ENCODE measurements at places on chromosomes 2 and 18. TPM values are rescaled to one million over a fixed set of nuclear protein-coding genes. Genes with fewer than 3 reads are reported as not detected.
A peak's percentile ranks its signal among the peaks of the same experiment; 100 is the strongest.

DNA sequence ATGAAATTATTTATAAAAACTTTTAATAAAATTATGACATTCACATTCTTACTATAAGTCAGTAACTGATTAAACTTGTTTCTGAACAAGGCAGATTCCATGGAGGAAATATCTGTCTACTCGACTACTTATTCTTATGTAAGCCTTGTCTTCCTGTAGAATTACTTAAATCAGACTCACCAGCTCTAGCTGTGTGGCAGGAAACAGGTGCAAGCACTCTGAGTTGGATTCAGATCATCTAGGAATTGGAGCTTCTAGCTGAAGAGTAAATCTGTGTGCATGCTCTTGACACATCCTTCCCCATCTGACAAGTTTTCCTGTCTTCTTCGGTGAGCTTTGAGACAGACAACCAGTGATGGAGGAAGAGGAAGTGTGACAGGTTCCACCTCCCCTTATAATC lies 284.7 kb downstream of the TRIB2 start:
- H3K27me3 ChIP-seq: no peaks in the 10 kb centered on the region
- no peak for DNase-seq
- H3K4me3 ChIP-seq: no peak overlapping the region
- no peak overlapping the region for H3K27ac ChIP-seq
- no peaks in the 10 kb centered on the region for H3K36me3 ChIP-seq
- no peaks in the 10 kb centered on the region for H3K4me1 ChIP-seq

The NEB gene
- 7.3 TPM for total RNA-seq

DNA sequence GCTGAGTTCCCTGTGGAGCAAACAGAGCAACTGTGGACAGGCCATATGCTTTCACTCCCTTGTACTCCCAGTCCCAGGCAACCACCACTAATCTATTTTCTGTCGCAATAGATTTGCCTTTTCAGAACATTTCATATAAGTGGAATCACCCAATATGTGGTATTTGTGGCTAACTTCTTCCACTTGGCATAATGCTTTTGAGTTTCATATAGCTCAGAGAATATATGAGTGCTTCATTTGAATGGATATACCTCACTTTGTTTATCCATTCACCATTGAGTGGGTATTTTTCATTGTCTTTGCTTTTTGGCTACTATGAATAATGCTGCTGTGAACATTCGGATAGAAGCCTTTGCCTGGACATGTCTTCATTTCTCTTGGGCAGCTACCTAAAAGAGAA lies 151.9 kb downstream of the CERS6 start:
- no peaks in the 10 kb centered on the region for H3K4me1 ChIP-seq
- H3K27ac ChIP-seq: no peak overlapping the region
- H3K4me3 ChIP-seq: no peak overlapping the region
- no peaks in the 10 kb centered on the region for H3K36me3 ChIP-seq

- no peak for DNase-seq
- H3K4me1 ChIP-seq: no peaks in the 10 kb centered on the region
- no peak overlapping the region for H3K27ac ChIP-seq
- no peaks in the 10 kb centered on the region for H3K27me3 ChIP-seq
- H3K4me3 ChIP-seq: no peak overlapping the region
- H3K36me3 ChIP-seq: no peaks in the 10 kb centered on the region
These were observed 115.1 kb downstream of the NAB1 start for GRCh38 chr2:190763901-190764514.

DNA sequence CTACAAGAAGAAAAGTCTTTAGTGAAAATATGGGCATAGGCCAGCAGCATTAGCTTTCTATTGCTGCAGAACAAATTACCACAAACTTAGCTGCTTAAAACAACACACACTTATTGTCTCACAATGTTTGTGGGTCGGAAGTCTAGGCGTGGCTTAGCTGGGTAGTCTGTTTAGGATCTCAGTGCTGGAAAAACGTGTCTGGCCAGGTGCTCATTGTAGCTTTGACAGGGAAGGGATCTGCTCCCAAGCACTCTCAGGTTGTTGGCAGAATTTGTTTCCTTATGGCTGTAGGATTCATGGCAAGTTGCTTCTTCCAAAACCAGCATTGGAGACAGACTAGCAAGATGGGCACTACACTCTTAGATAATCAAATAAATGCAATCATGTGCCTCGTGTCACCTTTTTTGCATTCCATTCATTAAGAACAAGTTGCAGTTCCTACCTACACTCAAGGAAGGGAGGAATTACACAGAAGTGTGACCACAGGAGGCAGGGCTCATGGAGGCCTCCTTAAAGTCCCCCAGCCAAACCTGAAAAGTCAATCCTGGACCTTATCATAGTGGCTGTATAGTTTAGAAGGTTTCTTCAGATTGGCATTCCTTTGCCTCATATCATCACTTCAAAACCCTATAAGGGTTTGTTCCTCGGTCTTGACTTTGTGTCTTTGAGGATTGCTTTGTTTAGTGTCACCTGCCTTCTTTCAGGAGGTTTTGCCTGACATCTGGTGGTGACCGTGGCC lies 17.3 kb downstream of the MRPL30 start:
- H3K36me3 ChIP-seq: peaks cover 3% of the 10 kb centered on the region
- no peaks in the 10 kb centered on the region for H3K27me3 ChIP-seq
- H3K4me1 ChIP-seq: no peaks in the 10 kb centered on the region
- H3K4me3 ChIP-seq: no peak overlapping the region
- H3K27ac ChIP-seq: no peak overlapping the region
- peak; percentile 43 for DNase-seq

GRCh38 chr2:172612051-172612450 lies 56.2 kb downstream of the PDK1 start:
- no peak for DNase-seq
- no peak overlapping the region for H3K4me3 ChIP-seq
- no peaks in the 10 kb centered on the region for H3K4me1 ChIP-seq
- H3K36me3 ChIP-seq: no peaks in the 10 kb centered on the region
- H3K27me3 ChIP-seq: no peaks in the 10 kb centered on the region

DNA sequence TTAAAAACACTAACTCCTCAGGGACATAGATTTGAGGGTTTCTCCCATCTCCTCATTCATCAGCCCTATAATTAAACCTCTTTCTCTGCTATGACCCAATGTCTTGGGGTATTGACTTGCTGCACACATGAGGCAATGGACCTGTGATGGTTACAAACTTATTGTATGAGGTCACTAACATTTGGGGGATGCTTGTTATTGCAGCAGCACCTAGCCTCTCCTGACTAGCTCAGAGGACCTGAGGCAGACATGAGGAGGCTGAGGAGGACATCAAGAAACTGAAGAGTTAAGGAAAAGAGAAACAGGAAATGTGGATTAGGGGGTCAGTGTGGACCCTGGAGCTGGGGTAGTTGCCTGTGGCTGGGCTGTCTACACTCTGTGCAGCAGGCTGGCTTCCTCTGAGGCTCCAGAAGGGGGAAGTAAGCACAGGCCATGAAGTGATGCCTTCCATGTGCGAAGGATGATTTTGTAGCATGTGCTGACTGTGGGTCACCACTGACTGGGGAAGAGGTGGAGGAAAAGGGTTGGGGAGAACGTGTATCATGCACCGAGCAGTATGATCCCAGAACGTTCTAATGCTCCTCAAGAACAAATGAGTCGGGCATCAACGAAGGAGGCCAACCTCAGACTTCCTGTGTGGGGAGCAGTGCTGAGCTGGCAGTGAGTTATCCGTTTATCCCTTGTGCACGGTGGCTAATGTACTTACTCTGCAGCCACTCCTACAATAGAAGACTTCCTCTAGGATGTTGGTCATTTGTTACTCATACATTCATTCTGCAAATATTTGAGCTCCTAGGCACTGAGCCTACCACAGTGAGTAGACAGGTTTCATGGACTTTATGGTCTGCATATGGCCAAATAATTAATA lies 42.1 kb upstream of the RFX8 start:
- no peak overlapping the region for H3K27ac ChIP-seq
- DNase-seq: no peak
- H3K27me3 ChIP-seq: no peaks in the 10 kb centered on the region
- no peaks in the 10 kb centered on the region for H3K36me3 ChIP-seq
- no peak overlapping the region for H3K4me3 ChIP-seq

DNA sequence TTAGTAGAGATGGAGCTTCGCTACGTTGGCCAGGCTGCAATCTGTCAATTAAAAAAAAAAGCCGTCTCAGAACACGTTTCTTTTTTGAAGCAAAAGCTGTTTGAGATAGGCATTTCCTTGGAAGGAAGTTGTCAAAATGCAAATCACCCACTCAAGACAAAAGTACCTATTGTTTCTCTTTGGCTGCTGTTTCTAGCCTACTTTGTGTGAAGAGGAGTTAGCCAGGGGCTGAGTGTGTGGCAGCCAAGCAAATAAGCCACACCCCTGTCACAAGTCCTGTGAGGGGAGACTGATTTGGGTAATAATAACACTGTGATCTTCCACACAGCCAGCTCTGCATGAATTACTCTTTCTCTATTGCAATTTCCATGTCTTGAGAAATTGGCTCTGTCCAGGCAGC lies 47.4 kb upstream of the CDCA7 start:
- no peak overlapping the region for H3K27ac ChIP-seq
- no peak for DNase-seq
- no peaks in the 10 kb centered on the region for H3K36me3 ChIP-seq
- H3K4me1 ChIP-seq: no peaks in the 10 kb centered on the region
- no peaks in the 10 kb centered on the region for H3K27me3 ChIP-seq

DNA sequence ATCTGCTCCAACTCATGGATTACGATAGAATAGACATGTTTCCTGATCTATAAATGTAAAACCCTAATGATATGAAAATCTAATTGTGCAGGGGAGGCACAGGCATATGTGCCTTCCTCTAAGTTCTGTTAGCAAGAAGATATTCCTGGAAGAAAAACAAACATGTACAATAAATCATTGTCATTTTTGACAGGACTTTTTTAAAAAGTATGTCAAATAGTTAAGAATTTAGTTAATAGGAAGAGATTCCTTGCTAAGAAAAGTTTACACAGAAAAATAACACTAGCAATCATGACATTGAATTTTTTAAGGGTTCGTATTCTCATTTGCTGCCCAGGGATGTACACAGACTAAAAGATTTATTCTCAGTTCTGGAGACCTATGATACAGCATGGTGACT lies 15.3 kb upstream of the CREB1 start:
- H3K27ac ChIP-seq: no peak overlapping the region
- no peaks in the 10 kb centered on the region for H3K4me1 ChIP-seq
- no peak for DNase-seq
- no peak overlapping the region for H3K4me3 ChIP-seq

DNA sequence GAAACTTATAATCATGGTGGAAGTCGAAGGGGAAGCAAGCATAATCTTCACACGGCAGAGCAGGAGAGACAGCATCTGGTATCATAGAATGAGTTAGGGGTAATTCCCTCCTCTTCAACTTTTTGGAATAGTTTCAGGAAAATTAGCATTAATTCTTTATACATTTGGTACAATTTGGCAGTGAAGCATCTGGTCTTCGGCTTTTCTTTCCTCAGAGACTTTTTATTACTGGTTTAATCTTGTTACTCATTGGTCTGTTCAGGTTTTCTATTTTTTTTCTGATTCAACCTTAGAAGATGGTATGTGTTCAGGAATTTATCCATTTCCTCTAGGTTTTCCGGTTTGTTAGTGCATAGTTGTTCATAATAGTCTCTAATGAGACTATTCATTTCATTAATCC lies 39.7 kb upstream of the ABCA12 start:
- H3K36me3 ChIP-seq: no peaks in the 10 kb centered on the region
- no peaks in the 10 kb centered on the region for H3K4me1 ChIP-seq
- DNase-seq: no peak
- H3K27ac ChIP-seq: no peak overlapping the region
- no peaks in the 10 kb centered on the region for H3K27me3 ChIP-seq

The TWIST2 gene
- total RNA-seq: 23.5 TPM

DNA sequence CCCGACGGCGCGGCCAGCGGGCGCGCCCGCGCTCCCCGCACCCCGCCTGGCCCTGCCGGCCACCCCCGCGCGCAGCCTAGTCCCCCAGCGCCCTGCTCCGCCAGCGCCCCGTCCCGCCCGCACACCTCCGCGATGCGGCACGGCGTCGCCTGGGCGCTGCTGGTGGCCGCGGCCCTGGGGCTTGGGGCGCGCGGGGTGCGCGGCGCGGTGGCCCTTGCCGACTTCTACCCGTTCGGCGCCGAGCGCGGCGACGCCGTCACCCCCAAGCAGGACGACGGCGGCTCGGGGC lies 232 bp downstream of the SNED1 start:
- peak overlapping the region; percentile 91 for H3K27ac ChIP-seq
- peaks cover 18% of the 10 kb centered on the region for H3K4me1 ChIP-seq
- no peaks in the 10 kb centered on the region for H3K36me3 ChIP-seq
- DNase-seq: no peak
- peak overlapping the region; percentile 74 for H3K4me3 ChIP-seq

GRCh38 chr2:177712462-177712861 lies 319.9 kb downstream of the AGPS start:
- DNase-seq: no peak
- no peaks in the 10 kb centered on the region for H3K27me3 ChIP-seq
- H3K27ac ChIP-seq: no peak overlapping the region
- no peaks in the 10 kb centered on the region for H3K4me1 ChIP-seq

DNA sequence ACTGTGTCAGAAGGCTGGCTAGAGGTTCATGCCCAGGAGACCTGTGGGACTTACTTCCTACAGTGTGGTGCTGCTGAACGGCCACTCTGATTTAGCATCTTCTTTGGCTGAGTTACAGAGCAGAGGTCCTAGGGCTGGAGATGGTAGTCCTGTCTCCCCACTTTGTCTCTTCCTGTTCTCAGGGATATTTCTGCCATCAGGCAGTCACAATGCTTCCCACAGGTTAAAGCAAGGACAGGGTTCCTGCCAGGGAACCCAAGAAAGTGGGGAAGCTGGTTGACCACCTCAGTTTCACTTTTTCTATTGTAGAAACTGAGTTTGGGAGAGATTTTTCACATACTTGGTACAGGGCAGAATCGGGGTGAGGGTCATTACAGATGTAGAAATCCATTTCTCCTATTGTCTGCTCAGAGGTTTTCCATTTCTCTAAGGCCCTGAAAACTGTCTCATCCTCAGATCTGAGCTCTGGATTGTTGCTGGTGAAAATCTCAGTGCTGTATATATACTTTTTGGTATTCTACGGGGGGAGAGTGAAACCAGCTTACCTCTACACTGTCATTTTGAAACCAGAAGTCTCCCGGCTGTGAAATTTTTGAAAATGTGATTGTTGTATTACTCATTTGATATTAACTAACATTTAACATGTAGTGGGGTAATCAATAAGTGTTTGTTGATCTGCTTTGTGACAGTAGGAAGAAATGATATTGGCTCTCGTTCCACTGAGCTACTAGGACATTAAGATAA lies 37.0 kb upstream of the MEP1B start:
- H3K27me3 ChIP-seq: no peaks in the 10 kb centered on the region
- DNase-seq: no peak
- H3K36me3 ChIP-seq: no peaks in the 10 kb centered on the region
- no peak overlapping the region for H3K4me3 ChIP-seq
- no peak overlapping the region for H3K27ac ChIP-seq

The VSNL1 gene
- 4.4 TPM for total RNA-seq

The MATN3 gene
- total RNA-seq: 2.9 TPM

GRCh38 chr18:37779220-37779619 lies 213.6 kb upstream of the CELF4 start:
- H3K4me1 ChIP-seq: no peaks in the 10 kb centered on the region
- no peaks in the 10 kb centered on the region for H3K36me3 ChIP-seq
- H3K4me3 ChIP-seq: no peak overlapping the region
- H3K27me3 ChIP-seq: no peaks in the 10 kb centered on the region
- DNase-seq: no peak
- H3K27ac ChIP-seq: no peak overlapping the region

The TMEM131 gene
- total RNA-seq: 40.6 TPM

- peak; percentile 29 for DNase-seq
- no peaks in the 10 kb centered on the region for H3K27me3 ChIP-seq
- H3K36me3 ChIP-seq: no peaks in the 10 kb centered on the region
- H3K27ac ChIP-seq: no peak overlapping the region
These were observed 19.6 kb downstream of the UGP2 start for GRCh38 chr2:63861220-63861822.

GRCh38 chr18:475202-476031 lies 25.1 kb downstream of the COLEC12 start:
- no peaks in the 10 kb centered on the region for H3K36me3 ChIP-seq
- H3K4me1 ChIP-seq: no peaks in the 10 kb centered on the region
- no peaks in the 10 kb centered on the region for H3K27me3 ChIP-seq
- peak overlapping the region; percentile 33 for H3K27ac ChIP-seq
- no peak overlapping the region for H3K4me3 ChIP-seq

The SERPINB11 gene
- 10.3 TPM for total RNA-seq
